Cortex of kidney (tissue), 1 donor: ENCODE measurements at places on chromosomes 1 and 21.

GRCh38 chr1:11851180-11851579, 3.6 kb upstream of the NPPA start:
- DNase-seq, result no peak

DNA sequence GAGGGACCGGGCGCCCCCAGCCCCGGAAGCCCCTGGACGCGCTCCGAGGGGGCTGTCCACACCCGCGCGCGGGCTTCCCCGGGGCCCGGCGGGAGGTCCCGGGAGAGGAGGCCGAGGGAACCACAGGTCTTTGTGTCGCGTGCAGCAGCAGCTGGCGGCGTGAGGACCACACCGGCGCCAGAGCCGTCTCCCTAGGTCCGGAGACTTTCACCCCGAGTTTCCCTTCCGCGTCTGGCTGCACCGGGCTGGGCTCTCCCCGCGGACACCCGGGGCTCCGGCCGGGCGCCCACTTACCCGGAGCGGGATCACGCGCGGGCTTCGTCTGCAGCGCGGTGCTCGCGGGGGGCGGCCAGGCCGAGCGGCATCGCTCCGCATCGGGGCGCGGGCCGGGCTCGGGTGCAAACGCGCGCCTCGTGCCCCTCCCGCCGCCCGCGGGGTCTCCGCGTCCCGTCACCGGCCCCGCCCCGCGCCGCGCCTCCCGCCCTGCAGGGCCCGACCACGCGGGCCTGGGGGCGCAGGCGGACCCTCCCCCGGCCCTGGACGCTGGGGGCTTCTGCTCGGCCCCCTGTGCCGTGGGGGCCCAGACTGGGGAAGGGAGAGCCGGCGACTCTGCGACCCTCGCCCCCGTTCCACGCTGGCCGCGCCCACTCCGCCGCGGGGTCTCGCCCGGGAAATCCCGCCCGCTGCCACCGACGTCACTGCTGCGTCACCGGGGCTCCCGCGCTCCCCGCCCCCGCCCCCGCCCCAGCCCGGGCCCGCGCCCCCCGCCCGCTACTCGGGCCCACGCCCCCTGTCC, at the start of gene GNG4:
TSS of gene GNG4 (minus strand) at position 417 of the 796 bp plus-strand sequence. CDS start 65,946 bp downstream, outside the sequence.
- DNase-seq, result no peak

DNA sequence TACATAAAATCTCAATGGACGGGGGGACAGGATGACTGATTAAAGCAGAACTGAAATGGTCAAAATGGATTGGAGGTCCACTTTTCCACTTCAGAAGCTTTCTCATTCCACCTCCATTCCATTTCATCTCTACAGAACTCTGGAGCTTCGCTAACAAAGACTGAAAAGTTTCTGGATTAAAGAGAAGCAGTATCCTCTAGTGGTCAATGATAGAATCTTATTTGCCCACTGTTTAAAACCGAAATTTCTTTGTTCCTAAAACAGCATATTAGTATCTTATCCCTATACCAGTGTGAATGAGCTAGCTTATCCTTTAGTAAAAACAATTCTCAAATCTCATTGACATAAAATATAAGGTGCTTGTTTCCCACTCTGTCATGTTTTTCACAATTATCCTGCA, 890.6 kb downstream of the KCNT2 start:
- DNase-seq, result no peak

- no peak for DNase-seq
Measured at GRCh38 chr1:17627239-17628052, 87.9 kb downstream of the ARHGEF10L start.

DNA sequence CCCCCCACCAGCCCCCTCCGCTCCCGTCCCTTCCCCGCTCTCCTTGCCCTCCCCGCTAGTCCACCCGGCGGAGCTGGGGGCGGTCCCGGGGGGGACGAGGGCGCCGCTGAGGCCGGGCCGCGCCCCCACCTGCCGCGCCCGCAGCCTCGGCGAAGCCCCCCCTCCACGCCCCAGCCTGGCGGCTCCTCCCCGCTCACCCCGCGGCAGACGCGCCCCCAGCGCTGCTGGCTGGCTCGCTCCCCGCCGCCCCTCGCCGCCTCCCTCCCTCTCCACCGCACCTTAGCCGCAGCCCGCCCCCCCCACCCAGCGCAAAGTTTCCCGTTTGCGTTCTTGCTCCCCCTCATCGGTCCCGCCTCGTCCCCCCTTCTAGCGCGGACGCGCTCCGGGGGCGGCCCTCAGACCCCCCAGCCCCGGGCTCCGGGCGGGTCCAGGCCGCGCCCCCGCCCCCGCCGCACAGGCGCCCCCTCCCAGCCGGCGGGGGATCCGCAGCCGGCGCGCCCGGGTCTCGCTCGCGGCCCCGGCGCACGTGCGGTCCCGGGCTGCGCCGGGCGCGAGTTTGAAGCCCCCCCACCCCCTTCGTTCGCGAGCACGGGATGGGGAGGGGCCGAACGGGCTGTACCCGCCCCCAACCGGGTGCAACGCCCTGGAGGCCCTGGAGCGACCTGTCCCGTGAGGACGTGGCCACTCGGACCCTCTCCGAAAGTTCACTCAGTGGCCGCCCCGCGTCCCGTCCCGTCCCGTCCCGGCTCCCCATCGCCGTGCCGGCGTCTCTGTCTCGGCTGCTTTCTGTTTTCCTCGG, 623 bp downstream of the PTPRF start:
- DNase-seq, result no peak

GRCh38 chr1:246587606-246588005, 21.4 kb downstream of the CNST start:
- DNase-seq, result no peak

- DNase-seq, result no peak
Measured at GRCh38 chr21:43646550-43647260, 12.6 kb downstream of the HSF2BP start.

DNA sequence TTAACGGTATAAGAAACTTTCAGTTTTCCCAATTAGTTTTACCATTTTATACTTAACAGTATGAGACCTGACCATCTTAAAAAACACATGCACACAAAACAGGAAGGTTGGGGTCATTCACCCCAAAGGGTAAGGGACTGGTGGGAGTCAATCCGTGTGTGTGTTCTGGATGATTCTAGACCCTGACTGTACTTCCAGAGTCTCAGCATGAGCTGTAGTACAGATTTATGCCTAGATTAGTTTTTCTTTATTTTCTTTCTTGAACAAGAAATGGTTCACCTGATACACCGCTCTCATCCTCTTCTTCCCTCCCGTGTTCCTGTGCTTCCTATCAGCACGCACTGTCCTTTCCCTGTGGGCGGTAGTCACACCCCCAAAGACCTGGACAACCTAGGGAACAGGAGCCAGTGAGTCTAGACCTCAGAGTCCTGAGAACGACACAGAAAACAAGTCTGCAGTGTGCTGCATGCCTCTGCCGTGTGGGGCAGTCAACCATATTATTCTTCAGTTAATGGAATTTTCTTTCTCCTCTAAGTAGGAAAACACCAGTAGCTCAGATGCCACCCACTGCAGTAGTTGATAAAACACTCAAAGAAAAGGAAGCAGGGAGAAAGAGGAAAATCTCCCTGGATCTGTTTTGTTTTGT, 38.9 kb upstream of the MRPS6 start:
- DNase-seq, result no peak

- DNase-seq, result no peak
Measured at GRCh38 chr1:230498704-230499103, 72.6 kb upstream of the PGBD5 start.

DNA sequence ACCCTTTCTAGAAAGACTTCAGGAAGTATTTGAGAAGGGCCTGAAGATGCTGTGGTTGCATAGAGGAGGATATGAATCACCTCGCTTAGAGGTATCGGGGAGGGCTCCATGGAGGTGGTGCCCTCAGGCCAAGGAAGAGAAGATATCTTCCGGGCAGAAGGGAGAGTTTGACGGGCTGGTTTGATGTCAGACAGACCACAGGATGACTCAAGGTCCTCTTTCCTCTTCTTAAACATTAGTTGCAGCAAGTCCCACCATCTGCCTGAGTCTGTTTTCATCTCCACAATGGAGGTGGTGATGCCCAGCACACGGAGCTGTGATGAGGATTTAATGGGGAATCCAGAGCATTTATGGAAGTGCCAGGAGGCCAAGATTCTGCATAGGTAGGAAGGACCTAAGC, 25.1 kb upstream of the RUNX3 start:
- no peak for DNase-seq

- DNase-seq, result no peak
Measured at GRCh38 chr1:17540255-17541001, 930 bp downstream of the ARHGEF10L start.

DNA sequence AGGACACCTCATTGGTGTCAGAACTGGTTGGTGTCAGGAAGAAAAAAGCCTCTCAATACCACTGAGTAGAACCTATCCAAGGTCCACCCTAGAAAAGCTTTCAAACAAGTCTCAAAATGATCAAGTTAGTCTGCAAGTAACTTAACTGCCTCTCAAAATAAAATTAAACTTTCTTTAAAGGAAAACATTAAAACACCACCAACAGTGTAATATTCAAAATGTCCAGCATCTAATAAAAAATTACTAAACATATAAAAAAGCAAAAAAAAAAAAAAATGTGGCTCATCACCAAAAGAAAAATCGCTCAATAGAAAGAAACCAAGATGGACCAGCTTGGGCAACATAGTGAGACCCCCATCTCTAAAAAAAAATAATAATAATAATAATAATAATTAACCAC, 18.7 kb upstream of the OLFML2B start:
- no peak for DNase-seq

DNA sequence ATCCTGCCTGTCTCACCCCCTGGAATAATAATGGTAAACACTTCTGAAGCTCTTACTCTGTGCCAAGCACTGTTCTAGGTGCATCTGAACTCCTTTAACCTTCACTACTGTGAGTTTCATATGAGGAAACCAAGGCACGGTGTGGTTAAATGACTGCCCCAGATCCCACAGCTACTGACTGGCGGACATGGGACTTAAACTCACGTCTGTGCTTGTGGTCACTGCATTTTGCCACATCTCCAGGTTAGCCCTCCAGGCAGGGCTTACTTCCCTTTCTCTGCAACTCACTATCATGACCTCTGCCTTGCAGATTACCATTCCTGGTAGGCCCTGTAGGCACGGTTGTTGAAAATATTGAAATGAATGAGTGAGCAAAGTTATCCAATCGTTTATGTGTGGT, 83.4 kb downstream of the ADSS2 start:
- DNase-seq, result no peak

- DNase-seq, result no peak
Measured at GRCh38 chr1:43636006-43636641, 13.8 kb upstream of the KDM4A start.

DNA sequence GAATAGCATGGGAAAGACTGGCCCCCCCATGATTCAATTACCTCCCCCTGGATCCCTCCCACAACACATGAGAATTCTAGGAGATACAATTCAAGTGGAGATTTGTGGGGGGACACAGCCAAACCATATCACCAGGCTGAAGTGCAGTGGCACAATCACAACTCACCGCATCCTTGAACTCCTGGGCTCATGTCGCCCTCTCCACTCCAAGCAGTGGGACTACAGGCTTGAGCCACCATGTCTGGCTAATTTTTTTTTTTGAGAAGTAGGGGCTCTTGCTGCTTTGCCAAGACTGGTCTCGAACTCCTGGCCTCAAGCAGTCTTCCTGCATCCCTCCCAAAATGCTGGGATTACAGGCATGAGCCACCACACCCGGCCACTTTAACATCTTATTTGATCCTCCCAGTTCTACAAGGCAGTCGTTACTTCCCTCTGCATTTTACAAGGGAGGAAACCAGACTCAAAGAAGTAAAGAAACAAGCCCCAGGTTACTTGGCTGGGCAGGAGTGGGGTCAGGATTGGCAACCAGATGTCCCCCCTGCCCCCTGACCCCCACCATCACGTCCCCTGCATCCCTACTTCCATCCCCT, 26.9 kb upstream of the ACTL8 start:
- no peak for DNase-seq

- DNase-seq, result no peak
Measured at GRCh38 chr1:95532335-95532734, 298.3 kb downstream of the RWDD3 start.

GRCh38 chr1:245085508-245086095, 69.2 kb upstream of the KIF26B start:
- no peak for DNase-seq

DNA sequence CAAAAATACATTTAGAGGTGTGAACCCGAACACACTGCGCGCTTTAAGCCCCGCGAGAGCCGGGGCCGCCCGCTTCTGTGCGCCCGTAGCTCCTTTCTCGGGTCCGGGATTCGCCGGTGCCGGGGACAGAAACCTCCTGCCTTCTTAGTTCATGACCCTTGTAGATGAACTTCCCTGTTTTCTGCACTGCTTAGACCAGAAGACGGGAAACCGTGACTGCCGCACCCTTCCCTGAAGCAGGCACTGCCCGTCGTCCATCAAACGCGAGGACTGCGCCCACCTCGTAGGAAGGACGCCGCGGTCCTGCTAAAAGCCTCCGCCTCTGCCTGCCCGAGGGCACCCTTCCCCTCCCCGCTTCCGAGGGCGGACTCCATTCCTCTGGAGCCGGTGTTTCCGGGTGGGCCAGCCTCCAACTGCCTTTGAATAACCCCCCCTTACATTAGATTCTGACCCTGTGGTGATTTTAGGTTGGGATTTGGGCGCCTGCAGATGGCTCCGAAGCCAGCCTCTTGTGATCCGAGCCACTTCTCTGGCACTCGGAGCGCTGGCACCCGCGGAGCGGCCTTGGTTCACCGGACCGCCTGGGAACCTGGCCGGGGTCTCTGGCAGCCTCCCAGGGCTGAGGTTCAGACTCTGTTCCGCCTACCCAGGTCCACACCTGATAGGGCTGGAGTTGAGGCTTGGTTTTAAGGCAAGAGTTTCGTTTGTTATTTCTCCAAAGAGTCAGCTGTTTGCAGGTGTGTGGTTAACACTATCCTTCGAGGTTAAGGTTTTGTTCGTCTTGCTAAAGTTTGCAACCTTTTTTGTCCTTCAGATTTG, 1.2 kb upstream of the PTTG1IP start:
- no peak for DNase-seq

GRCh38 chr1:162667381-162668080, 35.3 kb downstream of the DDR2 start:
- DNase-seq, result no peak

DNA sequence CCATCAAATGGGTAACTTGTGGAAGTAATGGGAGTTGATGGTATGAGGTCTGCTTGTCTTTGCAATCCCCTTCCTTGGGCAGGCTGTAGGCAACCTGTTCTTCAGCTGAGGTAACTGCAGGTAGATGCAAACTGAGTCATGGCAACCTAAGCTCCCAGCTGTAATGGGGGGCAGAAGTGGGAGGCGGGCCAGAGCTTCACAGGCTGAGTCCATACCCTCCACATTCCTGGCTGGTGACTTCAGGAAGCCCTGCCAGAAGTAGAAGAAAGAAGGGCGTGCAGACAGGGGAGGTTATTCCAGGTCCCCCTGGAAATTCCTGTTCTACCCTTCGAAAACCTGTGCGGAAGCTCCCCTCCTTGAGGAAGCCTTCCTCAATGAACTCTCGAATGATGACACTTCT, 44.9 kb downstream of the ARHGEF11 start:
- no peak for DNase-seq
